Subcutaneous adipose tissue (tissue), 4 donors: ENCODE measurements at places on chromosomes 3 and 15. TPM values are rescaled to one million over a fixed set of nuclear protein-coding genes. Genes with fewer than 3 reads are reported as not detected.

C2CD4A gene
- not detected for total RNA-seq

THOC7 gene
- 113 TPM for total RNA-seq

ADAMTS7 gene
- total RNA-seq: 9.7 TPM

RTP1 gene
- not detected for total RNA-seq

CTXN2 gene
- not detected for total RNA-seq

TMEM108 gene
- total RNA-seq: 1.0 TPM

BUB1B gene
- total RNA-seq: not detected

C3orf20 gene
- total RNA-seq: 0.16 TPM
